ENCODE measurements at places on chromosomes 3 and 15.

GRCh38 chr3:101195951-101196713, 124.2 kb downstream of the IMPG2 start:
- DNase-seq: no peak

GRCh38 chr3:191350396-191351090, 20.2 kb upstream of the UTS2B start:
- no peak for DNase-seq

GRCh38 chr3:150253622-150254021, 154.5 kb upstream of the TSC22D2 start:
- DNase-seq: no peak

GRCh38 chr3:191775451-191776233, 314.7 kb downstream of the PYDC2 start:
- DNase-seq: no peak

GRCh38 chr15:73683777-73684580, at the start of gene CD276:
CD276 (plus strand) TSS chr15:73684383; CDS start chr15:73699640, 15,257 bp downstream.
- DNase-seq: no peak

DNA sequence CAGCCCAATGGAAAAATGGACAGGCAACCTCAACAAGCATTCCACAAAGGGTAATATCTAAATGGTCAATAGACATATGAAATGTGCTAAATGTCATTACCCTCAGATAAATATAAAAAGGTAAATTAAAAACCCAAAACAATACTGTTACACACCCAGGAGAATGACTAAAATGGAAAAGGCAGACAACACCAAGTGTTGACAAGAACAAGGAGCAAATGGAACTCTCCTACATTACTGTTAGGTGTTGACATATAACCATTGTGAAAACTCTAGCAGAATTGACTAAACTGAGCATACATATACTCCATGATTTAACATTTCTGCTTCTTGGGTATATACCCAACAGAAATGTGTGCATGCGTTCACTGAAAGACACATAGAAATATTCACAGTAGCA, 25.3 kb upstream of the SLC6A11 start:
- no peak for DNase-seq

GRCh38 chr3:143000528-143000927, 842 bp upstream of the U2SURP start:
- DNase-seq: no peak

- DNase-seq: no peak
Observed at GRCh38 chr3:178139116-178139515, 397.1 kb upstream of the KCNMB2 start.

- DNase-seq: no peak
Observed at GRCh38 chr3:37700466-37701248, 161.0 kb upstream of the CTDSPL start.

GRCh38 chr3:53346514-53346913, 829 bp downstream of the DCP1A start:
- no peak for DNase-seq
